Chondrocyte (in vitro differentiated cells): ENCODE measurements at places on chromosomes 5 and 9.
A peak's percentile ranks its signal among the peaks of the same experiment; 100 is the strongest.

DNA sequence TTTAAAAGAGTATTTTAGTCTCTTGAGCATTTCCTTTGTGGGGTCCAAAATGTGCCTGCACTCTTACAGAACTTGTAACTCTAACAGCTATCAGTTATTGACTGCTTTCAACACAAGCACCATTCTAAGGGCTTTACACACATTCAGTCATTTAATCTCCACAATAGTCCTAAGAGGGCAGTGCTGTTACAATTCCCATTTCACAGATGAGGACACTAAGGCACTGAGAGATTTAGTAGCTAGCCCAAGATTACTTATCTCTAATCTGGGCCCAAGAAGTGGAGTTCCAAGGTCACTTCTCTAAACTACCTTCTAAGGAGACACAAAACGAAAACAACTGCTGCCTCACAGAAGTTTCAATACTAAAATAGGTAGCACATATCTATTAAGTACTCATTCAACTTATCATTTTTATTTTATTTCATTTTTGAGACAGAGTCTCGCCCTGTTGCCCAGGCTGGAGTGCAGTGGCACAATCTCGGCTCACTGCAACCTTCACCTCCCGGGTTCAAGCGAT is 275.2 kb downstream of the CWC27 start:
- no peak for DNase-seq

DNA sequence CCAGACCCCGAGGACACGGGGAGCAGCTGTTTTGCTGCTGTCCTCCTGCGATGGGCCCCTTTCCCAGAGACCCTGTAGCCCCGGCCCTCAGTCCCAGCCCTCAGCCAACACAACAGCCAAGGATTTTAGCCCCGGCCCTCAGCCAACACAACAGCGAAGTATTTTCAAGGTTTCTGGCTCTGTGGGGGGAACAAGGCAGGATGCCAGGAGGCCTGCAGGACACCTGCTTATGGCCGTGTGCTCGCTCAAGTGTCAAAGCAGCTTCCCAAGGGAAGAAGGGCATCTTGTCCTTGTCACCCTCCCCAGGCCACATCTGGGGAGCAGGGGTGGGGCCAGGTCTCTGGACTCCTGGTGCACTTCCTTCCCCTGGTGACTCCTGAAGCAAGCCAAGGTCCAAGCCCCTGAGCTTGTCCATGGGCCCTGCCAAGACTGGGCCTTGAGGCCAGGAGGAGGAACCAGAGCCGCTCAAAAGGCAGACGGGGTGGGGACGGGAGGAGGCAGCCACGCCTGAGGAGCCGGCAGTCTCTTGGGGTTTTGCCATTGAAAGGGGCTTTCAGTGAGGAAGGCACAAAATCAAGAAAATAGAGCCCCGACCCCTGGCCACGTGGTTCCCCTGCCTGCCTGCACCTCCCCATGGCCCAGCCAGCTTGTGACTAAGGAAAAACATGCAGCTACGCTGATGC is 10.8 kb downstream of the KCNT1 start:
- no peak for DNase-seq

DNA sequence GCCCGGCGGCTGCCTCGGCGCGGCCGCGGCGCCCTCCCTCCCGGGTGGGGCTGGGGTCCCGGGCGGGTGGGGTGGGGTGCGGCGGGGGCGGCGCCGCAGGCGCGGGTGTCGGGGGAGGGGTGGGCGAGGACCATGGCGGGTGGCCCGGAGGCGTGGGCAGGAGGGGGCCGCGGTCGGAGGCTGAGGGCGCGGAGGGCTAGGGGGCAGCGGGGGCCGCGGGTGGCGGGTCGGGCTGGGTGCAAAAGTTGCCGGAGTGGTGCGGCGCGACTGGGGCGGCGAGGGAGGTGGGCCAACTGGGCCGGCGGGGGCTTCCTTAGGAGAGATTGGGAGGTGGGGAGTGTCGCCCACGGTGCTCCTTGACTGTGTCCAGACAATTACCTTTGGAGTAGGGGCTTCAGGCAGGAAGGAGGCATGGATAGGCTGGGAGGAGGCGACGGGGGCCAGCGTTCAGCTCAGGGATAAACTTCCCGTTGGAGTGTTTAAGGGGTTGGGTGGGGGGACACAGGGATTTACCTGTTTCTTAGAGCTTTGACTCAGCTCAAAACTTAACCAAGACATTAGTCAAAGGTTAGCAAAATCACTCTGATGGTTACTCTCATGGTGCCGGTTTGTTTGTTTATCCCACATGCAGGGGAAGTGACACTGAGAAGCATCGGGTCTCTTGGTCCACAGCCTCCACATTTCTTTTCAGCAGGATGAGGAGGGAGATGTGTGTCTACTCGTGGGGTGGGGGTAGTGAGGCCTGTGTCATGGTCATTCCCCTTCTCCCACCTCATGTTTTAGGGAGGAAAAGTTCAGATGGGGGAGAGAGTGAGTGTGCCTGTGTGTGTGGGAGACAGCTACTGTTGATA is 859 bp downstream of the CSNK1G3 start:
- peak; percentile 91 for DNase-seq

GRCh38 chr5:154648229-154648628 is 106.9 kb upstream of the LARP1 start:
- DNase-seq = peak; percentile 60

DNA sequence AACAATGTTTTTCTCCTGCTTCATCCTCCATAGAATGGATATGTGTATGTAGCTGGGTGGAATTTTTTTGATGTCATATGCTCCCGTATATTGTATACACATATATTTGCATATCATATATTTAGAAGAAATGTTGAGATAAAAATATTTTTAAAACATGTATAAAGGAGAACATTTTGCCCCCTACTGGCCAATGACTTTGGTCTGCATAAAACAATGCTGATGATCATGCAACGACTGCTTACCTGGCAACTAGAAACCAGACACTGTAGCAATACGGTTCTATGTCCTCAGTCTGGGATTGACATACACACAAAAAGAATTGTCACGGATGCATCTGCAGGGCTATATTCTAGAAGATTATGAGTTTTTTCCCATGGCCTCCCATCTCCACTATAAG is 503.6 kb downstream of the ELAVL2 start:
- no peak for DNase-seq

GRCh38 chr9:70602321-70603019 is 188.0 kb upstream of the KLF9 start:
- DNase-seq = no peak

DNA sequence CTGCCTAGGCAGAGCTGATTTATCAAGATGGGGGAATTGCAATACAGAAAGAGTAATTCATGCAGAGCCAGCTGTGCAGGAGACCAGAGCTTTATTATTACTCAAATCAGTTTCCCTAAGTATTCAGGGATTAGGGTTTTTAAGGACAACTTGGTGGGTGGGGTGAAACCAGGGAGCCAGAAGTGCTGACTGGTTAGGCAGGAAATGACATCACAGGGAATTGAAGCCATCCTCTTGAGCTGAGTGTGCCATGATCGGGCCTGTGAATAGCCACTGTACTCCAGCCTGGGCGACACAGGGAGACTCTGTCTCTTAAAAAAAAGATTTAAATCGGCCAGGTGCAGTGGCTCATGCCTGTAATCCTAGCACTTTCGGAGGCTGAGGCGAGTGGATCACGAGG is 45.3 kb upstream of the CDK5RAP2 start:
- DNase-seq = no peak

DNA sequence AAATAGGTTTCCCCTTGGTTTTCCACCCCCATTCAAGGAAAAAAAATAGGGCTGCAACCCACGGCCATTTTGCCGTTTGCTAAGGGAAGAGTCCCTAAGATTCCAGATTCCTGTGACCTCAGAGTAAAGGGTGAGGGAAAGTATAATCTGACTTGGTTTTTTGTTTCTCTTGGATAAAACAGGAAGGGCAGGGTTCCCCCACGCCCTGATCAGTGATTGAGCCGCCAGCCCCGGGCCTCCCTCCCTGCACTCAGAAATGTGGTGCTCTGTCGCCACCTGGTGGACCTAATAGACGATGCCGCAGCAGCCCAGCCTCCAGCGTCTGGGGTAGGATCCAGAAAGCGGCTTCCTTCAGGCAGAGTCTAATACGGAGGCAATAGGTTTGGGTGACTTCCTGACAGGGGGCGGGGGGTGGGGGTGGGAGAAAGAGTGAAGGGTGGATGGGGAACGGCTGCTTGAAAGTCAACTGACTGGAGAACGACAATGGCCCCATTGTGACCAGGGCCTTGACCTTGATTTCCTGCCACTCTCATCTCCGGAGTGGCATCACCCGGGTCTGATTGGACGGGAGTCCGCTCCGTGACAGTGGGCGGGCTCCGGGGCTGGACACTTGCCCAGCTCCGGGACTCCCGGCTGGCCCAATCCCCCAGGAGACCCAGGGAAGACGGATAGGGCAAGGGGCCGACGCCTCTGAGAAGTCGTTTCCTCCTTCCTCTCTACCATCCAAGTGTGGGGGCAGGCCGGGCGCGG is 17.8 kb upstream of the CYSTM1 start:
- DNase-seq = no peak

DNA sequence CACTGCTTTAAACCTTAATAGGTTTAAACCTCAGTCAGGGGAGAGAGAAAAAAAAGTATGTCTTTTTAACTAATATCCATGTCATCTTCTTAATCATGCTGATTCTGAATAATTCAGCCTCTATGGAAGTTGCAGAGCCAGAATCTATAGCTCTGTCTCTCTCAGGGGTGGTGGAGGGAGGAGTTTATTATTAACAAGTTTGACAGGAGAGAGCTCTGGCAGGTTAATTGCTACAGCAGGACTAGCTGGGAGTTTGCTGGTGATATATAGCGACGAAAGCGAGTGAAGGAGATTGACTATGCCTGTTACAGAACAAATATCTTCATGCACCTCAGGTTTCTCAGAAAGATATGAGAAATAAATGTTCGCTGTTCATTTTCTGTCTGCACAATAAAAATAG is 586.4 kb downstream of the TLE4 start:
- DNase-seq = no peak

DNA sequence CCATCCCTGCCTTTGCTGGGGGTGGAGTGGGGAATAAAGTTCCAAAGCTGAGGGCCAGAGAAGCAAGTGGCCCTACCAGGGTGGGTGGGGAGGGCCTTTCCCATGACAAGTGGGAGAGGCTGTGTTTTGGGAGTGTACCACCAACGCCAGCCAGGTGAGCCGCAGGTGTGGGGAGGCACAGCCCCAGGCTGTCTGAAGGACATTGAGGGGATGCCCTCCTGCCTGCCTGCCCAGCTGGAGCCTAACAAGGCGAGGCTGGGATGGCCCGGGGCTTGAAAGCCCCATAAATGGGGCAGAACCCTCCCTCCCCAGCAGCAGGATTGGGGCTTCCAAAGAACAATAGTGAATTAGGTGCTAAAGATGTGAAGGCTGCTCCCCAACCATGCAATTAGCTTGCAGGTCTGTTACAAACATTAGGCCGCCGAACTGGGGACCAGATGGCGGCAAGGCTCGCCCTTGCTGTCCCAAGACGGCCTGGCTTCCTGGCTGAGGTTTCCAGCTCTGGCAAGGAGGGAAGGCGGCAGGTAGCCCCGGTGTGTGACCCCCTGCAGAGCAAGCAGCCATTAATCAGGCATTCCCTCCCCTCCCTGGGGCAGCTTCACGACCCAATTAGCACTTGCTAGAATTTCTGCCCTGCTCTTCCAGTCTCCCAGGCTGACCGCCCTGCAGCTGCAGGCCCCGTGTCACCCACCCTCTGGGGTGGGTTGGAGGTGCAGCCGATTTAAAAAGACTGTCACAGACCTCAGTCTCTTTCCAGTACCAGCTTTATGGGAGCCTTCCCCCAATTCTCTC is 42.9 kb downstream of the FGF18 start:
- no peak for DNase-seq

GRCh38 chr5:66281294-66281693 is 137.2 kb downstream of the SREK1 start:
- DNase-seq = no peak
